Lung microvascular endothelial cell (primary cell): ENCODE measurements at places on chromosomes 7 and 10.

GRCh38 chr7:27901028-27901760 lies 161.2 kb downstream of the TAX1BP1 start:
- DNase-seq, result peak; percentile 42

DNA sequence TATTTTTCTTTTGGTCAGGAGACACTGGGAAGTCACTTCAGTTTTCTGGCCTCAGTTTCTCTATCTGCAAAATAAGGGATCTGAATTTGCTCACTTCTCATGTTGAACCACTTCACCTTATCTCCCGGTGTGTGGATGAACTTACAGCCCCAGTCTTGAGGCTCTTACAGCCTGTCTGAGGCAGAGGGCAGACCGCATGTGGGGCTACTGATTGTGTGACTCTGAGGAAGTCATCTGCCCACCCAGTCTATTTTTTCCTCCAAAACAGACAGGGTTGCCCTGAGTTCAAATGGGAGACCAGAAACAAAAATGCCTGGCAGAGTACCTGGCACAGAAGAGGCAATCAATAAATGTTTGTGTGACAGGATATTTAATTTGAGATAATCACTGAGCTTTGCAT lies 78.3 kb downstream of the LRMDA start:
- no peak for DNase-seq

- DNase-seq, result peak; percentile 65
Measured at GRCh38 chr7:23347682-23348180, 48.6 kb downstream of the MALSU1 start.

DNA sequence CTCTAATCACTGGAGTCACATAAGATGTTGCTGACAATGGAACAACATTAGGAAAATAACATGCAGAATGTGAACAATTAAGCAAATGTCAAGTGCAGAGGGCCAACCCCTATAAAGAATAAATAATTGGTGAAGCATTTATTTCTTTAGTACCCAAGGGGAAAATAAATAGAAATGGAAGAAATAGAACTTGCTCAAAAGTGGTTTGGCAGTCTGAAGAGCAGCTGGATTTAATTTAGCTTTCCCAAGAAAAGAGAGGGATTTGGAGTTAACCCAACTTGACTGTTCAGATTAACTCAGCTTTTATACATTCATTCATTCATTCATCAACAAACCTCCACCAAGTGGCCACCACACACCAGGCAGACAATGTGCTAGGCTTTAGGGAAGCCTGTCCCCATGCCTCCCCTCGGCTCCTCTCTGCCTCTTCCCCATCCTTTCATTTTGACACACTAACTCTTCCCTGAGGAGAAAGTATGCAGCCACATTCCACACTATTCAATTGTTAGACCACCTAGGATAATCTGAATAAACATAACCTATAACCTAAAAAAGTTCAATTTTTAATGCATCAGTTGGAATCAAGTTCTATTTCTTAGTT lies 295.5 kb downstream of the AHR start:
- no peak for DNase-seq

GRCh38 chr7:82442492-82443035 lies 1.0 kb downstream of the CACNA2D1 start:
- DNase-seq, result peak; percentile 34

DNA sequence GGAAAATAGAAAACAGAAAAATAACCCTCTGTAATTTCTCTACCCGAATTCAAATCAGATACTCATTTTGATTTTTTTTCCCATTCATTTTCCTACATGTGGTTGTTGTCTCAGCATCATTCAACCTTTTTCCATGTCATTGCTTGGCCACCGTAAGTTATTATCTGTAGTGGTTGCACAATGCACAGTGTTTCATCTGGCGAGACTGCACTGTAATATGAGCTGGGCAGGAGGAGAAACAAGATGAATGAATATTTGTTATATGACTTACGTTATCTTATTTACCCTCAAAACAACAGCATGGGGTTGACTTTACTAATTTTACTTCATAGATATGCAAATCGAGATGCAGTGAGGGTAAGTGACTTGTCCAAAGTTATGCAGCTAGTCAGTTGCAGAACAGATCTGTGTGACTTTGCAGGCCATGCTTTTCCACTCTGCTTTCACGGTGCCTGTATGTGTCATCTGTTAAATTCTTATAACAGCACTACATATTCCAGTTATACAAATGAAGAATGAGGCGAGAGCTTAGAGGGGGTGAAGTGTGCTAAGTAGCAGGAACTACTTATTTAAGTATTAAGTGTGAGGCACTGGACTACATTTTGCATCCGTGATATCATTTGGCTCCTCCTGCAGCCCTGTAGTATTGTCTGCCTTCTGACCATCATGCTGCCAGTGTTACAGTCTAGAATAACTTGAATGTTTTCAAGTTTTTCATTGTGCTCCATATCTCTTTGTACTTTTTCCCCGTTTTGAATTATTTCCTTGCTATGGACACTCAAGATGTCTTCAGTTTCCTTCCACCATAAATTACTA lies 56.7 kb downstream of the ZMYND11 start:
- no peak for DNase-seq

- DNase-seq, result no peak
Measured at GRCh38 chr7:37256631-37257030, 192.0 kb downstream of the ELMO1 start.

- no peak for DNase-seq
Measured at GRCh38 chr7:110373416-110373815, 717.5 kb upstream of the LRRN3 start.

DNA sequence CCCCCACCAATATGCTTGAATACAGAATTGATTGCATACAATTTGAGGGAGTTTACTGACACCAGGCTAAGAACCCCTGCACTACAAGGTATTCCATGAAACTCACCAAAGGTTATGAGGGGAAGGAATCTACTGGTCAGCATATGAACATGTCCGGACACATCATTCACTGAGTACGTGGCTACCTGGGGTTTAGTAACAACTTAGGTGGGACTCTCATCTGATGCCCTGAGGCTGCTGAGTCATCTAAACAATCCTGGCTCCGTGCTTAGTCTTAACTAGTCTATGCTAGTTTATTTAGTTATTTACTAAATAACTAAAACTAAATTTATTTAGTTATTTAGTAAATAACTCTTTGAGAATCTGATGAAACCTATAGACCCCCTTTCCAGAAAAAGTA lies 11.3 kb downstream of the PI4K2A start:
- no peak for DNase-seq

DNA sequence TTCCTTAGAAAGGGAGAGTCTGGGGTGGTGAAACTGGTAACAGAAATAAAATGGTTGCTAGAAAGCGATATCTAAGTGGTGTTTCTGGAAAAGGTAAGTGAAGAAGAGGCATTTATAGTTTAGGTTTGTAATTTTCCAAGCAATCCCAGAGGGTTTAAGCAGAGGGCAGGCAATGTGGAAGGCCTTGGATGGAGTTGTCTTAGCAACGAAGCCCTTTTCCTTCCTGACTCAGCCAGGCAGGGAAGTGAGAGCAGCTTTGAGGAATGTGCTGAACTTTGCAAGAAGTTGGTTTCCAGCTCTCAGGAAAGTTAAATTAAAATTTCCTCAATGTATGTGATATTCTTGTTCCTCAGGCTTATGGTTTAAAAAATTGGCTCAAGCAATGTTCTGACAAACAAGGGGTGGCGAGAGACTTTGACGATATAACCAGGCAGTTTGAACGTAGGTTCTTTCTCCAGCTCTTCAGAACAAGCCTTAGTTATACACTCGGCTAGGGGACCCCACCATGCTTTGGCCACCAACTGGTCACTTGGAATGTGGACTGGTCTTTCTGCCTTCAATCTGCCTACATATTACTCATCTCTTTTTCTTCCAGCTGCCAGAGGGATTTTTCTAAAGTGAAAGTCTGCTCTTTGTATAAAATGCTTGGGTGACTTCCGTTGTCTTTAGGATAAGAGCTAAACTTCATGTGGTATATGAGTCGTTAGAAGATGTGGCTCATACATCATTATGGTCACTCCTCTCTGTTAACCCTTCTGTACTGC lies 66.9 kb upstream of the SLC25A13 start:
- peak; percentile 95 for DNase-seq

GRCh38 chr10:4609251-4609650 lies 216.8 kb upstream of the AKR1E2 start:
- no peak for DNase-seq

- DNase-seq, result no peak
Measured at GRCh38 chr10:12427276-12427675, 77.9 kb downstream of the CAMK1D start.

- DNase-seq, result peak; percentile 65
Measured at GRCh38 chr7:77349141-77349540, 67.0 kb downstream of the GSAP start.
